ENCODE measurements at places on chromosomes 1 and 21. TPM values are rescaled to one million over a fixed set of nuclear protein-coding genes. Genes with fewer than 3 reads are reported as not detected.

The FCER1A gene
- not detected for total RNA-seq

The PLA2G2E gene
- total RNA-seq: not detected

The CDKN2C gene
- 3.5 TPM for total RNA-seq

The NBPF14 gene
- 11.3 TPM for total RNA-seq

The PIGM gene
- 1.4 TPM for total RNA-seq

DNA sequence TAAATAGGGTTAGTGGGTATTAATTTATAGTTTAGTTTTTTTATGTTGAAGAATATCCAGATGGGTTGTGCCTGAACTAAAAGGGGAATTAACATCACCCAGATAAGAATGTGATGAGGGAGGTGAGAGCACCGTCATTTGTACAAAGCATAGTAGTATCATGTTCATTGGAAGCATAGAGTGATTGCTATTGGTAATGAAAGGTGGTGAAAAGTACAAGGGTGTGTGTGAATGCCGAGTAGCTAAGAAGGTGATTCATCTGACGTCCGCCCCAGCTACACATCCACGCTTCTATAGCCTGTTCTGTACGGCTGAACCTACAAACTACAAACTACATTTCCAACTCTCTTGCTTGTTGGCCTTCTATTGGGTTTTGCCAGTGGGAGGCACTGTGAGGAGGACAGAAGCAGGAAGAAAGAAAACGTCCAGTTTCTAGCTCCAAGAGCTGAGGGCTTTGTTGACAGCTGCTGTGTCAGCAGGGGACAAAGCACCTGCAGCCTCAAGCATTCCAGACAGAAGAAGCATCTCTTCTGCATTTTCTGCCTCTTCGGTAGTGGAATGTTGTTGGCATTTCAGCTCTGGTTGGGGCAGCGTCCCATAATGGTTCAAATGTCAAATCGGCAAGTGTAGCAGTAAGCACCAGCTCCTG is 404.8 kb downstream of the KCTD3 start:
- no peaks in the 10 kb centered on the region for H3K36me3 ChIP-seq
- DNase-seq: no peak
- H3K27me3 ChIP-seq: no peaks in the 10 kb centered on the region
- no peak overlapping the region for H3K27ac ChIP-seq
- no peaks in the 10 kb centered on the region for H3K4me1 ChIP-seq
- H3K4me3 ChIP-seq: no peak overlapping the region

GRCh38 chr1:174874331-174875053 is 125.3 kb upstream of the CACYBP start:
- H3K36me3 ChIP-seq: no peaks in the 10 kb centered on the region
- H3K27ac ChIP-seq: no peak overlapping the region
- H3K27me3 ChIP-seq: no peaks in the 10 kb centered on the region
- no peak for DNase-seq
- H3K4me1 ChIP-seq: no peaks in the 10 kb centered on the region

DNA sequence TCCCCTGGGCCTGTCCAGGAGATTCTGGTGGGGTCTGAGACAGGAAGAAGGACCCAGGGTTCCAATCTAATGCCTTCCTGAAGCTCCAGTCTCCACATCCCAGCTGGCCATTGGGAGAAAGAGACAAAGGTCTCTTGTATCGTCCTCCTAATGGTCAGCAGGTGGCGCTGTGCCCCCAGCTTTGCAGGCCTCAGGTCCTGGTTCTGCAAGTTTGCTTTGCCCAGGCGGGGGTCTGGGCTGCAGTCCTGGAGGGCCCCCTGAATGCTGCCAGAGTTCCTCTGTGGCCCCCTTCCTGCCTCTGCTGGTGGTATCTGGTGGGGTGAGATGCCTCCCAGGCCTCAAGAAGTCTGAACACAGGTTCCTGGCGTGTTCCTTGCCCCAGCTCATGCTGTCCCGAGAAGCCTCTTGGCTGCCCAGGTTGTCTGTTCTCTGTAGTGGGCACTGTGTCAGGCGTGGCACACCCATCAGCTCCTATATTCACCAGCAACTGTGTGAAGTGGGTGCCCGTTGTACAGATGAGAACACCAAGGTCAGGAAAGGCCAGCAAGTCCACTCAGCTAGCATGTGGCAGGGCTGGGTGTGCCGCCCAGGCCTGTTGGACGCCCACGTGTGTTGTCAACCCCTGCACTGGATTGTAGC is 33.8 kb upstream of the CSF3R start:
- H3K27me3 ChIP-seq: no peaks in the 10 kb centered on the region
- no peak for DNase-seq
- H3K4me3 ChIP-seq: no peak overlapping the region

GRCh38 chr1:164922585-164922984 is 363.6 kb downstream of the PBX1 start:
- DNase-seq: no peak
- no peaks in the 10 kb centered on the region for H3K27me3 ChIP-seq
- H3K4me1 ChIP-seq: no peaks in the 10 kb centered on the region
- no peak overlapping the region for H3K27ac ChIP-seq
- no peak overlapping the region for H3K4me3 ChIP-seq

DNA sequence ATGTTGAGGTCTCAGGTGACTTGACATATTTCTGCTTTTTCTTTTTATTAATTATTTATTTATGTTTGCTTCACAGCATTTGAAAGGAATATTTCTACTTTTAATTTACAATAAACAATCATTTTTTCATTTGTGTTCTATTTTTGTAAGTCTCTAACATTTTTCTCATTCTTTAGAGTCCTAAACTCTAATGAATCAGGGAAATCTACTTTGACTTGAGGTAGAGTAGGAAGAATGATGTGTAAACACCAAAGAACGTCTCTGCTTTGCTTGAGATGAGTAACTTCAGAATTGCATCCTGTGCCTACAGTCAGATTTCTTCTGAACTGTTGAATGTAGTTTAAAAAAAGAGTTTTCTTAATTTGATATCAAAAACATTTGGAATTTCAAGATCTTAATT is 65.2 kb downstream of the CNST start:
- no peak overlapping the region for H3K27ac ChIP-seq
- H3K4me3 ChIP-seq: no peak overlapping the region
- DNase-seq: no peak
- no peaks in the 10 kb centered on the region for H3K4me1 ChIP-seq

All from psoas muscle (tissue), 8 donors.